ENCODE measurements at places on chromosomes 11 and 22. TPM values are rescaled to one million over a fixed set of nuclear protein-coding genes. Genes with fewer than 3 reads are reported as not detected.

Gene RFPL1
- total RNA-seq, result not detected

Gene NRGN
- total RNA-seq, result 1.5 TPM

Gene SLC1A2
- 192 TPM for total RNA-seq

Gene KLHL35
- 16.0 TPM for total RNA-seq

Gene INPP5J
- total RNA-seq, result 2.5 TPM

Gene UFD1
- total RNA-seq, result 18.4 TPM

Gene RFPL3
- total RNA-seq, result not detected

Gene SLC22A25
- under 0.01 TPM for total RNA-seq

Gene CARD16
- not detected for total RNA-seq

Gene SCUBE1
- total RNA-seq, result 42.8 TPM

Gene EPS8L2
- 1.2 TPM for total RNA-seq

Gene MUC2
- not detected for total RNA-seq

Gene CRYBA4
- total RNA-seq, result not detected
